Fibroblast of mammary gland (primary cell): ENCODE measurements at places on chromosomes 6 and 20.

DNA sequence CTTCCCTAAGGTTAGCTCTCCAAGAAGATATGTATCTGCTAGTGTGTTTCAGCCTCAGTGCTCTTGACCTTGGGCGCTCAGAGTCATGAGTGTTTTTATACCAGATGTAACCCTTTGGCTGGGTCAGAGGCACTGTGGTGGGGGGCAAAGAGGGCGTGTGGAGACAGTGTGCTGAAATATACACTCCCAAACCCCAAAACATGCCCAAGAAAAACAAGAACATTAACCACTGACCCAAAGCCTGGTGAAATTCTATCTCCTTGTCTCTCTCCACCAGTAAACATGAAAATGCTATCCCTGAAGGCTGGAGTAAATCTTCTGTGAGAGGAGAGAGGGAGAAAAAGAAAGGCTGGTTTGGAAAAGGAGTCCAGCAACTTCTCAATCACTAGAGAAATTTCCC lies 47.9 kb downstream of the ISM1 start:
- DNase-seq, result no peak

- no peak for DNase-seq
Measured at GRCh38 chr6:41780551-41781365, at the start of gene PRICKLE4. TSS of gene PRICKLE4 (plus strand) at chr6:41780782. CDS start at chr6:41783474, 2,692 bp downstream.

- no peak for DNase-seq
Measured at GRCh38 chr20:62489186-62489931, 13.6 kb upstream of the GATA5 start.

GRCh38 chr6:170545405-170545804 lies 7.7 kb downstream of the PSMB1 start:
- no peak for DNase-seq

GRCh38 chr20:51757226-51757625 lies 11.0 kb downstream of the ATP9A start:
- DNase-seq, result no peak

GRCh38 chr20:34925981-34926380 lies 29.6 kb downstream of the GSS start:
- DNase-seq, result no peak

- no peak for DNase-seq
Measured at GRCh38 chr20:18991012-18991411, 177.4 kb downstream of the SCP2D1 start.

- no peak for DNase-seq
Measured at GRCh38 chr20:44011251-44011940, 96.7 kb downstream of the TOX2 start.

GRCh38 chr6:16759181-16759645 lies 2.0 kb downstream of the ATXN1 start:
- peak; percentile 26 for DNase-seq

GRCh38 chr6:89723046-89723445 lies 84.5 kb upstream of the LYRM2 start:
- DNase-seq, result no peak

DNA sequence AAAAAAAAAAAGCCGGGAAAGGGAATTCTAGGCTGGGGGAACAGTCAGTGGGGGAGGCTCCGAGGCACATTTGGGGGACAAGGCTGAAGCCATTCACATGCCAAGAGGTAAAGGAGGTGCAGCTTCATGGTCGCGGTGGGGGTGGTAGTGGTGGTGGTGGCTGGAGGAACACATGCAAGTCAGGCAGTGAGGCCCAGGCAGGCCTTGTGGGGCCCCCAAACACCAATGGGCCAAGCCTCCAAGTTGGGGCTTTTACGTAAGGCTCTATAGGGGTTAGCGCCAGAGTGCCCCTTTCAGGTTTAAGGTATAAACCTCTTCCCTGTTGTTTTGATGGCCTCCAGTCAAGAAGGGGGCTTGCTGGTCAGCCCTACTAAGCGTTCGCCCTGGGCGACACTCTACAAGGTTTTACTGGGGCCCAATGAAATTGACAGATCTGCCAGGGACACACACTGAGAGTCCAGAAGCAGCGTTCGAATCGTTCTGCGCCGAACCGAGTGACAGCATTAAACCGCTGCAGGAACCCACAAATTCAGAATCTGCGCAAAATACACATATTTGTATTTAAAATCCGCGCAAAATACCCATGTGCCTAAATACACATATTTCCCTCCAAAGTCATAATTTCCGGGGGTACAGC lies 818 bp upstream of the AP5S1 start:
- DNase-seq, result no peak

- no peak for DNase-seq
Measured at GRCh38 chr20:47456041-47456537, 45.6 kb upstream of the NCOA3 start.

- no peak for DNase-seq
Measured at GRCh38 chr6:5300206-5300764, 39.0 kb downstream of the FARS2 start.

GRCh38 chr6:1773700-1774099 lies 164.0 kb downstream of the FOXC1 start:
- DNase-seq, result no peak

GRCh38 chr20:18671203-18671710 lies 83.4 kb downstream of the DTD1 start:
- DNase-seq, result no peak

- DNase-seq, result no peak
Measured at GRCh38 chr6:170112583-170112860, 178.4 kb downstream of the DLL1 start.

- DNase-seq, result no peak
Measured at GRCh38 chr6:155075930-155076695, 81.0 kb downstream of the TIAM2 start.

DNA sequence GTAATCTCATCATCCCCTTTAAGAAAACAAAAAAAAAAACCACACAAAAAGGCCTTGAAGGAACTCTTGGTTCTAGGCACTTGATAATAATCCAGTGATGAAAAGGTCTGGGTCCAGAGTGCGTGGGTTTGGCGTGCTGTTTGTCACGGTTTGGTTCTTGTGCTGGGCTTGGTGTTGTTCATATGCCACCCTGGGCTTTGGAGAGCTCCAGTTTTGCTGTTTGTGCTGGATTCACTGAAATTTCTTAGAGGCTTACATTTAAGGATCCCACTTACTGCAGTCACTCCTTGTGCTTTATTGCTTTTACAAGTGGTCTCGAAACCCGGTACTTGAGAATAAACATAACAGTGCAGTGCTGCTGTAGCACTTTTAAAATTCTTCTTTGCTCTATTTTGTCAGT lies 68.8 kb upstream of the XRN2 start:
- DNase-seq, result no peak

GRCh38 chr6:41470331-41471063 lies 75.7 kb upstream of the FOXP4 start:
- peak; percentile 67 for DNase-seq

GRCh38 chr6:24408719-24409410 lies 6.1 kb downstream of the MRS2 start:
- no peak for DNase-seq

- DNase-seq, result no peak
Measured at GRCh38 chr6:41713159-41713649, 22.2 kb downstream of the TFEB start.

- no peak for DNase-seq
Measured at GRCh38 chr6:36323062-36323461, 13.6 kb downstream of the BNIP5 start.

DNA sequence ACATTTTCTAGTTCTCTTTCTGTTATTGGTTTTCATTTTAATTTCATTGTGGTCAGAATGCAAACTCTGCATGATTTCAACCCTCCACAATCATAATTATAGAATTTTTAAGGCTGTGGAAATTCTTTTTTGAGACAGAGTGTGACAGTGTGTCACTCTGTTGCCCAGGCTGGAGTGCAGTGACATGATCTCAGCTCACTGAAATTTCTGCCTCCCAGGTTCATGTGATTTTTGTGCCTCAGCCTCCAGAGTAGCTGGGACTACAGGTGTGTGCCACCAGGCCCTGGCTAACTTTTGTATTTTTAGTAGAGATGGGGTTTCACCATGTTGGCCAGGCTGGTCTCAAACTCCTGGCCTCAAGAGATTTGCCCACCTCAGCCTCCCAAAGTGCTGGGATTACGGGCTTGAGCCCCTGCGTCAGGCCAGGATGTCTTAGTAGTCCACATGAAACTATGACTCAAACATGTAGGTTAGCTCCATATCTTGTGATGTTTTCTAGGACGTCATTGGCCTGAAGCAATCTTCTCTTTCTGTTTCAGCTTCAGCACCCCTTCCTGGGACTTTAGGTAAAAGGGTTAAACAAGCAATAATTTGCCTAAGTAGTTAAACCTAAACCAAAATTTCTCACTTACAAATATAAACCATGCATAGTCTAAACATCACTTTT lies 47.4 kb upstream of the SAMD3 start:
- no peak for DNase-seq

DNA sequence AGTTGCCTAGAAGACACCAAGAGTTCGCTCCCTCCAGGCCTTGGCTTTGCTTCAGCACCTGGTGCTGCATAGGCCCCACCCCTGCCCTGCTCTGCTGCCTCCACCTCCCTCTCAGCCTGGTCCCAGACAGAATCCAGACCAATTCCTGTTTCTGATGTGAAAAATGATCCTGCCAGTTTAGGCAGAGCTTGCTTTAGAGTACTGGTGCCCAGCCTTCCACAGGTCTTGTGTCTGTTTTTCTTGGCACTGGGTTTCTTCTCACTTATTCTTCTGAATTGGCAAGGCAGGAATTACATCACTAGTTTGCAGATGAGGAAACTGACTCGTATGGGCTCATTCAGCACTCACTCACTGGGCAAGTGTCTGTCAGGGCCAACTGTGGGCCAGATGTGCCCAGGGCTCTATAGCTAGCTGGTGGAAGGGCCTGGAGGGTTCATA lies 53.0 kb downstream of the HLA-A start:
- DNase-seq, result peak; percentile 64

DNA sequence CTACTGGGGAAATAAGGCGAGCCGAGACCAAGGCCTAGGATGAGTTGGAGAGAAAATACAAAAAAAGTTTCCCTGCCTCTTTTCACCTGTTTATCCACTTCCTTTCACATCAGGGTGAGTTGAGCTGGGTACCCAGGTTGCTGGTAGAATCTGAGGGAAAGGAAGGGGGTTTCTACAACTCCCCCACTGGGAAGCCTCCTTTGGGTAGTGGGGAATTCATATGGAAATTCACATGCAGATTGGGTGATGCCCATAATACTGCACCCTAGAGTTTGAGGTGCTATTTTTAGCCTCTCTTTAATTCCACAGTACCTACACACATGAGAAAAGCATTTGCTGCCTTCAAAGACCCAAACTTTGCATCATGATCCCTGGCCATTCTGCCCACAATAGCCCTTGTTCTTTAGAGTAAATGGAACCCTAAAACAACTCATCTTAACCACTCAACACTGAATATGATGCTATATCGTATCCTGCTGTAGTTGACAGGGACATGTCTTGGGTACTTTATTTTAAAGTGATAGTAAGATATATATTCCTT lies 2.7 kb downstream of the OSTM1 start:
- DNase-seq, result no peak

- no peak for DNase-seq
Measured at GRCh38 chr20:12875510-12875909, 133.3 kb upstream of the SPTLC3 start.

- peak; percentile 62 for DNase-seq
Measured at GRCh38 chr6:4017834-4018170, 61.1 kb downstream of the FAM217A start.

DNA sequence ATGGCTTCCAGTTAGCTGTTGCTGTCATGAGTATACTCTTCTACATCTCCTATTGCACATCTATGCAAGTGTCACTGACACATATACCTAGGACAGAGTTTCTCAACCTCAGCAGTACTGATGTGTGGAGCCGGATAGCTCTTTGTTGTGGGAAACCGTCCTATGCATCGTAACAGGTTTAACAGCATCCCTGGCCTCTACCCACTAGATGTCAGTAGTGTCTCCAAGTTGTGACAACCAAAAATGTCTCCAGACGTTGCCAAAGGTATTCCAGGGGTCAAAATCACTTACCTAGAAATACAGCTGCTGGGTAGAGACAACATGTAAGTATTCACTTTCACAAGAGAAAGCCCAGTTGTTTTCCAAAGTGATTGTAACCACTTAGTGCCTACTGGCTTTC lies 637.6 kb downstream of the RNF144B start:
- peak; percentile 36 for DNase-seq

GRCh38 chr6:1175877-1176276 lies 136.0 kb upstream of the FOXQ1 start:
- no peak for DNase-seq

DNA sequence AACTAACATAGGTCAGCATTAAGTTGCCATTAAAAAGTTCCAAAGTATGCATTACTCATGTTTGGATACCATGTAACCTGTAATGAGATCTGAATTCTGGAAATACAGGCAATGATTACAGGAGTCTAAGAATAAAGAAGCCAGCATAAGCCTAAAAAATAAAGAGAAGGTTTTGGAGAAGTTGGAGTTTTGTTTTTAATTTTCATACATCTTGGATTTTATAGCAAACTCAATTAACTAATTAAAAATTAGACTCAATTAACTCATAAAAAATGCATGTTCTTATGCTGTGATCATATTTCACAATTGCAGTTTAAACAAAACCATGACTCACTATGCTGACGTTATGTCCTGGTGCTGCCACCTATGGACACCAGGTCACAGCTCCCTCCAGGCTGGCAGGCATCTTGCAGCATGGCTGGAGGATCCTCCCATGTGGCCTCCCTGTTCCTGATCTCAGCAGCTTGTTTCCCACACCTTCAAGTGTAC lies 648.8 kb upstream of the AGPAT4 start:
- peak; percentile 83 for DNase-seq

DNA sequence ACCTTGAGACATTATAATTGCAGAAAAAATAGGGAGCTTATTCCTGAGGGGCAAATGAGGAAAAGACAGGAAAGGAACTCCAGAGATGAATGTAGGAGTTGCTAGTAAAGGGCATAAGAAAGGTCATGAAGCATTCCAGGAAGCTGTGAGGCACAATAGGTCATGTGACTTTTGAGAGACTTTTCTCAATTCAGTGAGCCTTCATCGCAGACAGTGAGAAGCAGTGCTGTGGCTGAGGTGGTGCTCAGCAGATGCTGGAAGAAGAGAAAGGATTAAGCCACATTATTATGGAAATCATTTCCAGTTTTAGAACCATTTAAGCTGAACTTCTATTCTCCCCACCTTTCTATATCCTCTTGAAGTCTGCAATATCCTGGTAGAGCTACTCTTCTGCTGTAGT lies 4.1 kb downstream of the SPTLC3 start:
- DNase-seq, result no peak

- DNase-seq, result peak; percentile 39
Measured at GRCh38 chr6:63839485-63839884, 203.9 kb downstream of the PHF3 start.

GRCh38 chr6:163008626-163009025 lies 280.9 kb downstream of the PACRG start:
- DNase-seq, result no peak

GRCh38 chr6:157563611-157564284 lies 182.8 kb downstream of the ZDHHC14 start:
- no peak for DNase-seq
